ENCODE measurements at places on chromosomes 5 and 9.

DNA sequence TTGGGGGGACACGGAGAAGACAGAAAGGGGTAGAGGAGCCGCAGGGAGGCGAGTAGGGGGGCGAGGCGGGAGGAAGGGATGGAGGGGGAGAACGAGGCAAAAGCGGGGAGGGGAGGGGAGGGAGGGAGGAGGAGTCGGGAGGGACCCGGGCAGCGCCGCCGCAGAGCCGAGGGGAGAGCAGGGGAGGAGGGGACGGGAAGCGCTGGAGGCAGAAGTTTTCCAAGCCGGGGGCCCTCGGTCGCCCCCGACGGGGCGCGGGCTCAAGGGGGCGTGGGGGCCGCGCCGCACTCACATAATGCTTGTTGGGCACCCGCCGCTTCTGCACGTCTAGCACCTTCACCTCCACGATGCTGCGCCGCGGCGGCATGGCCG, 353 bp downstream of the SH3PXD2B start:
- DNase-seq: no peak

DNA sequence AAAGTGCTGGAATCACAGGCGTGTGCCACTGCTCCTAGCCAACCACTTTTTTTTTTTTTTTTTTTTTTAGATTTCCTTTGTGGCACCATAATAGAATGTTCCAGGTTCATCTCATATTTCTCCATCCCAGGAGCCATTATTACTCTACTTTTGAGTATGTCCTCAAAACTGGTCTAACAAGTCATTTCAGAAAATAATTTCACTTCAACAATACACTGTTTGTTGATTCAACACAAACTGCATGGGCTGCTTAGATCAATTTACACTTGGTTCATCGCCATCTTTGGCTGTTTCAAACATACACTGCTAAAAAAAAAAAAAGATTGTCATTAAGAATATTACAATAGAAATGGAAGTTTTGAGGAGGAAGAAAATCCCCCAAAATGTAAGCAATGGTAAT, 57.9 kb downstream of the CSNK1A1 start:
- no peak for DNase-seq

DNA sequence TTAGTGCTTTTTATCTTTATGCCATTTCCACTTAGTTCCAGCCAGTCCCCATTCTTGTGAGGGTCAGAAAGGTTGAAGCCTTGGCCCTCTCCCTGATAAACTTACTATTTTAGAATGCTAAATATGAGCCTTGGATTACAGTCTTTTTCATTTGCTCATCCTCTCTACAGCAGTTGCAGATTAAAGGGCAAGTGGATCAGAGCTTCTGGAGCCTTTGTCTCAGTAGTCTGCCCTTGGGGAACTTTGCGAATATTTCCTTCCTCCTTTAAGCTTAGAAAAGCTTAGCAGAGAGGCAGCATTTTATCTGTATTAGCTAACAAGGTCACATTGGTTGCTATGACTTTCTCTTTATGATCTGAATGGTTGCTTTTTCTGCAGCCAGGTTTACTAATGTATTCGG, 11.5 kb downstream of the FSD1L start:
- no peak for DNase-seq

GRCh38 chr5:174387448-174387847, 336.9 kb upstream of the MSX2 start:
- DNase-seq: no peak

DNA sequence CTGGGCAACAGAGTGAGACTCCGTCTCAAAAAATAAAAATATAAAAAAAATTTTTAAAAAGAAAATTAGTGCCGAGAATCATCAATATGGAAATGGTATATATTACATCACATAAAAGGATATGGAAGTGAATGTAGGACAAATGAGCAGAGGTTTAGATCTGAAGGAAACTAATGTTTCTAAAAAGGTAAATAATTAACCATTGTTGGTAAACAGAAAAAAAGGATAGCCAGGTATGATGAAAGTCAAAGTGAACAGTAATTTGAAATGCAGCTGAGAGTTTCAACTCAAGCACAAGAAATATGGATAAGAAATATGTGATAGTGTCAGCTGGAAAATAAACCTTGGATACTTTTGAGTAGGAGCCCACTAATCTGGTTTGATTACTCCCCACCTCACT, 76.2 kb downstream of the CPLANE1 start:
- DNase-seq: no peak

Measured in hematopoietic multipotent progenitor cell treated with erythropoietin and hydrocortisone succinate and interleukin-3 and kit ligand, for 17 days (in vitro differentiated cells).